ENCODE measurements at places on chromosomes 6 and 20.
A peak's percentile ranks its signal among the peaks of the same experiment; 100 is the strongest.

DNA sequence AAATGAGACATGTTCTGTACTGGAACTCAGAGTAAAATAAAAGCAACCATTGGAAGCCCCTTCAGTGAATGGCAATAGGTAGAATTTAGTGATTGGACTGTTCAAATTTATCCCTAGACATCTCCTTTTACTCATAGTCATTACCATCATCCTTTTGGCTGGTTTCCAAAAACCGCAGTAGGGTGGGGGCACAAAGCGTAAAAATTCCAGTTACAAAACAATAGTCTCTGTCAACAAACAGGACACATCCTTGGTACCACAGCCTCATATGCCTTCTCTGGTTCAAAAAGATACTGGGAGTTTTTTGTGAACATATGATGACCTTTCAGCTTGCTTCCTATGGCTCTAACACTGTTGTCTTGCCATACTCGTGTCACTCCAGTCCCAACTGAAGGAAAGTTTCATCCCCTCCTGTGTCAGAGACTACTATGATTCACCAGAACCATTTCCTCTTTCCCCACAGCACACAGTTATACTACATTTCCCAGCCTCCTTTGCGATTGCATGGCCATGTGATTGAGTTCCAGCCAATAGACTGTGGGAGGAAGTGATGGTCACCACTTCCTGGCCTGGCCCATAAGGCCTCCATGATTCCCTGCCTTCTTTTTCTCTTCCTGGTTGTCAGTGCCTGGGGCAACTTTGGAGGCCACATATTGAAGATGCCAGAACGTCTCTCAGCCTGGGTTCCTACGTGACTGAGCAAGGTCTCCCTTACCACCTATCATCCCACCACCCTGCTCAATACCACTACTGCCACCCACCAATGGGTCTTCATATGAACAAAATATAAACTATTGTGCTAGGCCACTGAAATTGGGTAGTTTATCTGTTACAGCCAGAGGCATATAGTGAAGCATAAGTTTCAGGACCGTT lies 162.4 kb downstream of the ID4 start:
- DNase-seq: no peak

- no peak for DNase-seq
These were observed 634 bp downstream of the ITPA start for GRCh38 chr20:3209946-3210317.

- DNase-seq: no peak
These were observed 18.2 kb downstream of the VTA1 start for GRCh38 chr6:142165227-142165626.

DNA sequence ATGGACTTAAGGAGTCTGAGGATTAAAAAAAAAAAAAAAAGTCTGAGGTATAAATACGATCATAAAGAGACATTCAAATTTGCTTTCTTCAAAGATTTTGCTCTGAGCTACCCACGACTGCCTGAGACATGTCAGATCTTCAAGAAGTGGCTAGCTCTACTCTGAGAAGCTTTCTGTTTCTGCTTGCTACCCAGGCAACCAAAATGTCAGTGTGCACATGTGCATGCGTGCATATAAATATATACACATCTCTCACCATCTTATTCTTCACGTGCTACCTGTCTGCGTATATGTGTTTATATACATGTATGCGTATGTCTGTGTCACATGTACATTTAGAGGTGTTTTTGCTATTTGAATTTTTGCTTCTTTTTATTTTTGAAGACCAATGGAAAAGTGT lies 299.6 kb upstream of the STXBP5 start:
- no peak for DNase-seq

DNA sequence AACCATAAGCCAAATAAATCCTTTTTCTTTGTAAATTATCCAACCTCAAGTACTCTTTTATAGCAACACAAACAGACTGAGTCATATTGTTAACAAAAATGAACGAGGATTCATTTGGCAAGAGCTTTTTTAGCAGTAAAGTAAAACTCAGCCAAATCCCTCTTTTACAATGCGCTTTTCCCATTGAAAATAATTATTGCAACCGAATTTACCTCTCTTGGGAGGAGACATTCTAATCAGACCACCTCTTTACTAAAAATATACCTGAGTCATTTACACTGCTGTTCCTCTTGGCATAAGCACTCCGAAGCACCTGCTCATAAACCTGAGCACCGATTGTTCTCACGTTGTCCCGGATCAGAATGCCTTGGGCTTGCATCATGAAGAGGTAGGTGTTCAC lies 57.4 kb downstream of the B4GALT5 start:
- DNase-seq: peak; percentile 47

DNA sequence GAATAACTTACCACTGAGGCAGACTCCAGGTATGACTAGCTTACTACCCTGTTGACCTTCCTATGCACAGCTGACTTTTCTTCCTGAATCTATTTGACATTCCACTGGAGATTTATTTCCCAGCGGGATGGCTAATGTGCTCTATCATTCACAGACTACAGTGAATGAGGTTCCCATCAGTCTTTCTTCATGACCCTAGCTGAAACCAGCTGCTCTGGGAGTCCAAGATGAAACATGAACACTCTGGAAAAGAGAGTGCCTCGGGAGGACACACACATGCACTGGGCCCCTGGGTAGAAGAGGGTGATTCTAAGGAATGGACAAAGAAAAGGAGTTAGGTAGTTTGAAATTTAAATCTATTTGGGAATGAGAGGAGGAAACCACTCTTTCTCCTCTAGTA lies 82.6 kb upstream of the DST start:
- no peak for DNase-seq

DNA sequence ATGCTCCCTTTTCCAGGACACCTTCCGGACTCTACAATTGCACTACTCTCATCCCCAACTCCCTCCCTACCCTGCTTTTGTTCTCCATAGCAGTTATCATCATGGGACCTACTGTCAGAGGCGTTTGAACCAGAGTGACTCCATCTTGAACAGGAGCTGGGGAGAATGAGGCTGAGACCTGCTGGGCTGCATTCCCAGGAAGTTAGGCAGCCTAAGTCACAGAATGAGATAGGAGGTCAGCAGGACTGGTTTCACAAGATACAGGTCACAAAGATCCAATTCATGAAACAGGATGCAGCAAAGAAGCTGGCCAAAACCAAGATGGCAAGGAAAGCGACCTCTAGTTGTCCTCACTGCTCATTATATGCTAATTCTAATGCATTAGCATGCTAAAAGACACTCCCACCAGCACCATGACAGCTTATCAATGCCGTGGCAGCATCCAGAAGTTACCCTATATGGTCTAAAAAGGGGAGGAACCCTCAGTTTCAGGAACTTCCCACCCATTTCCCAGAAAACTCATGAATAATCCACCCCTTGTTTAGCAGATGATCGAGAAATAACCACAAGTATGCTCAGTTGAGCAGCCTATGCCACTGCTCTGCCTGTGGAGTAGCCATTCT lies 15.6 kb downstream of the SLC13A3 start:
- no peak for DNase-seq

- DNase-seq: no peak
These were observed 87.5 kb downstream of the MDN1 start for GRCh38 chr6:89731924-89732567.

DNA sequence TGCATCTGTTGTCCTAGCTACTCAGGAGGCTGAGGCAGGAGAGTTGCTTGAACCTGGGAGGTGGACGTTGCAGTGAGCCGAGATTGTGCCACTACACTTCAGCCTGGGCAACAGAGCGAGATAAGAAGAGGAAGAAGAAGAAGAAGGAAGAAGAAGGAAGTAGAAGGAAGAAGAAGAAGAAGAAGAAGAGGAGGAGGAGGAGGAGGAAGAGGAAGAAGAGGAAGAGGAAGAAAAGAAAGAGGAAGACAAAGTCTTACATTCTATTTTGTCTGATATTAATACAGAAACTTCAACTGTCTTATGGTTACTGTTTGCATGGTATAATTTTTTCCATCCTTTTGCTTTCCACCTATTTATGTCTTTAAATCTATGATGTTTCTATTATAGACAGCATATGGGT lies 7.2 kb upstream of the NELFCD start:
- no peak for DNase-seq

DNA sequence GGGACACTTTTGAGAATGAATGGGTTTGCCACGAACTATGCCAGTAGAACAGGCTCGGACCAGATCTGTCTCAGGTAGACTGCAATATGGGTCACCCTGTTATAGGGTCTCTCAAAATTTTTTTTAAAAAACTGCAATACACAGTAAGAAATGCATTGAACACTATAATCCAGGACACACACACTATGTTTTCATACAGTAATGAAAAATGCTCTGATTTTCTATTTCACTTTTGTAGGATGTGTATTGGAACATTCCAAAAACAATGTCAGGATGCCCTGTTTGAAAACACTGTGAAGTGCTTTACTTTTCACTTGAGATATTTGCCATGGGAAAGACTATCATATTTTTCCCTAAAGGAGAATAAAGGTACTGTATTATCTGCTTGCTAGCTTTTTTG lies 25.1 kb downstream of the PARD6B start:
- no peak for DNase-seq

- DNase-seq: no peak
These were observed 518.7 kb upstream of the RNF217 start for GRCh38 chr6:124443541-124443940.

- no peak for DNase-seq
These were observed 26.7 kb downstream of the DIDO1 start for GRCh38 chr20:62899633-62900051.

DNA sequence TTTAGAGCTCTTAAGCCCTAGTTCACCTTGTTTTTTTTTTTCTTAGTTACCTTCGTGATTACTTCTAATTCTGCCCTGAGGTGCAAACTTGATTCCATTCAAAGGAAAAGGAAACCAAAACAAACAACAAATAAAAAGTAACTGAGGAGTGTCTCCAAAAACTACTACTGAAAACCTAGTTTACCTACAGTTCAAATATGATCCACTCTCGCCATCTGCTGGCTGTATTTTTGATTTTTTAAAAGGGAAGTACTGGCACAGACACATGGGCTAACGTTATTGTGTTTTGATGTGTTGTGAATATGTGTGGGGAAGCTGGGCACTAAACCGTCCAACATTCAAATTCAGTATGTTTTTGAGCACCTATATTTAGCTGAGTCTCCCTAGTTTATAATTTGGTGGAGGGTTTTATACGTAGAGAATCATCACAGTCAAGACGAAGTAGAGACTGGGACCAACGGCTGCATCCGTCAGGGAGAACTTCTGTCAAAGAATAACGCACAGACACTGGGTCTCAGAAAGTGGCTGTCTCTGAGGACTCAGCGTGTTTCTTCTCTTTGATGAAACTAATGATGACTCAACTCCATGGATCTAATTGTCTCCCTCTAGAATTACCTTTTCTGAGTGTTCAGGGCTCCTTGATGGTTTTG lies 373.5 kb upstream of the BTBD3 start:
- DNase-seq: no peak

GRCh38 chr20:10728873-10729670 lies 55.3 kb upstream of the JAG1 start:
- DNase-seq: no peak

- no peak for DNase-seq
These were observed 5.9 kb downstream of the DLL1 start for GRCh38 chr6:170284866-170285469.

DNA sequence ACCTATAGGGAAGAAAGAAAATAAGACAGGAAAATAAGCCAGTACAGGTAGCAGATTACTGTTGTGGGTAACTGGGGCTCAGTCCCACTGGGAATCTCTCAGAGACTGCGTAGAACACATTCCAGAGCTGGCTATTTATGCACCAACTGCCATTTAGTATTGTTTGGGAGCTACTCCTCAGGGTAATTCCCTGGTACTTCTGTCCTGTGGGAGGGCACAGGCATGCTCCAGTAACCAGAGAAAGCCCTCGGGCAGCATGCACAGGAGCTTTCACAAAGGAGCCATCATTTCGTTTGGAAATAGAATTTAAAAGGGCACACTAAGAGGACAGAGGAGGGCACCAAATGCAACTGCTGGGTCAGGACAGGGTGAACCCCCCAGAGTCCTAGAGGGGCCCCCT lies 148.0 kb upstream of the LRFN2 start:
- DNase-seq: no peak

DNA sequence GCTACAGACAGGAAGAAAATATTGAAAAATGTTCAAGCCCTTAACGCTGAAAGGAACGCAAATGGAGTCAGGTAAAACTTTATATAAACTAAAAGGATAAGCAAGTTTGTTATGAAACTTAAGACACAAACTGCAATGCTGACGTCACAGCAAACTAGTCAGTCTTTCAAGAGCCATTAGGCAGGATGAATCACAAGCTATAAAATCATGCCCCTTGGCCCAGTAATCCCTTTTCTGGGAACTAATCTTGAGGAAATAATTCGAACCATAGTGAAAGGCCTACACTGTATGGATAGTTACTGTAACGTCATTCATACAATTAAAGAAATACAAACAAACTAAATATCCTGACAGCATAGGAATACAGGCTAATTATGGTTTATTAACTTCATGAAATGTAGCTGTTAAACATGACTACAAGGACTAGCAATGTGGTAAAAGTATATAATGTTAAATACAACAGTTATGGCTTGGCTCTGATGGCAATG lies 42.7 kb upstream of the HINT3 start:
- no peak for DNase-seq

DNA sequence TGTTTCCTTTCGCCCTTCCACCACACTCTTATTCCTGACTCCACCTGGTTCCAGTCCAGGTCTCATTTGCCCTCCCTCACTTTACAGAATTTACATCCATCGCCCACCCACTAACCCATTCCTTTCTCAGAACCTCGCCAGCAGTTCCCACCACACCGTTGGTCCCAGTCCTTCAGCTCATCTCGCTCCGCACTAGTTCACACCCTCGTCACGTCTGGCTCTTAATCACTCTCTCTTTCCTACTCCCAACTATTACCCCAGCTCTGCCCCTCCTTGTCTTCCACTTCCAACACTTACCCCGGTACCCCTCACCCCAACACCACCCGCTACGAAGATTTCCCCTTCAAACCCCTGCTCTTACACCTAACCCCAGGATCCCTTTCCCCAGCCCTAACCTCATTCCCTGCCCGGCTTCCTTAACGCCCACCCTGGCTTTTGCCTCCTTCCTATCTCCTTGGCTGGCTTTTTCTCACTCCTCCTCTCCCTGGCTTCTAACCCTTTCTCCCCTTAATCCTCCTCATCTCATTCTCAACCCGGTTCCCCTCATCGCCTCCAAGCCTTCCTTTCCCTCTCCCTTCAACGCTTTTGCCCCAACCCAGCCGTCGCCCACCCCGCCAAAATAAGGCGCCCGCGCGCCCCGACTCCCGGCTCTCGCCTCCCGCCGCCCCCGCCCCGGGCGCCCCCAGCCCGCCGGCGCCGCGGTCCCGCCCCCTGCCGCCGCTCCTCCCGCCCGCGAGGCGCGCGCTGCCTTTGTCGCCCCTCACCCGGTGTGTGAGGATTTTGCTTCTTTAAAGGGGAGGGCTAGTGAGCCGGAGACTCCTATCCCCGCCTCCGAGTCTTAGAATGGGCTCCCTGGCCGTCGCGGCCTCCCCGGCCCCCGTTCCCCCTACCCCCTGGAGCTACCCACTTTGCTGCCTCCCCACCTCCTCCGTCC lies 542 bp downstream of the USP49 start:
- DNase-seq: no peak

- DNase-seq: no peak
These were observed 23.5 kb upstream of the SIM1 start for GRCh38 chr6:100488244-100488643.
